ENCODE measurements at places on chromosomes 5 and 9. TPM values are rescaled to one million over a fixed set of nuclear protein-coding genes. Genes with fewer than 3 reads are reported as not detected.

The FREM1 gene
- total RNA-seq: 53.2 TPM

The CCL19 gene
- 2.1 TPM for total RNA-seq

The ACTL7B gene
- total RNA-seq: not detected

The IFNA21 gene
- not detected for total RNA-seq

The DNAI1 gene
- not detected for total RNA-seq

The OBP2A gene
- not detected for total RNA-seq

The IFNK gene
- not detected for total RNA-seq

The PCDHGA8 gene
- total RNA-seq: 9.1 TPM

The UBQLN1 gene
- total RNA-seq: 132 TPM

The PDZD2 gene
- 8.1 TPM for total RNA-seq

The MEIKIN gene
- not detected for total RNA-seq

The LECT2 gene
- not detected for total RNA-seq

The APBA1 gene
- total RNA-seq: 12.4 TPM

The CAVIN4 gene
- total RNA-seq: 12.8 TPM

The INSYN2B gene
- 0.26 TPM for total RNA-seq

The GM2A gene
- 33.7 TPM for total RNA-seq

The CD274 gene
- total RNA-seq: 2.4 TPM

The IDNK gene
- total RNA-seq: 6.3 TPM

The ABITRAM gene
- total RNA-seq: 11.8 TPM

The PTGDS gene
- total RNA-seq: 3.3 TPM

The PCDHGA6 gene
- 9.6 TPM for total RNA-seq

The PCDHAC2 gene
- 3.0 TPM for total RNA-seq

The LTC4S gene
- total RNA-seq: 1.8 TPM
